ENCODE measurements at places on chromosomes 13 and 19.

DNA sequence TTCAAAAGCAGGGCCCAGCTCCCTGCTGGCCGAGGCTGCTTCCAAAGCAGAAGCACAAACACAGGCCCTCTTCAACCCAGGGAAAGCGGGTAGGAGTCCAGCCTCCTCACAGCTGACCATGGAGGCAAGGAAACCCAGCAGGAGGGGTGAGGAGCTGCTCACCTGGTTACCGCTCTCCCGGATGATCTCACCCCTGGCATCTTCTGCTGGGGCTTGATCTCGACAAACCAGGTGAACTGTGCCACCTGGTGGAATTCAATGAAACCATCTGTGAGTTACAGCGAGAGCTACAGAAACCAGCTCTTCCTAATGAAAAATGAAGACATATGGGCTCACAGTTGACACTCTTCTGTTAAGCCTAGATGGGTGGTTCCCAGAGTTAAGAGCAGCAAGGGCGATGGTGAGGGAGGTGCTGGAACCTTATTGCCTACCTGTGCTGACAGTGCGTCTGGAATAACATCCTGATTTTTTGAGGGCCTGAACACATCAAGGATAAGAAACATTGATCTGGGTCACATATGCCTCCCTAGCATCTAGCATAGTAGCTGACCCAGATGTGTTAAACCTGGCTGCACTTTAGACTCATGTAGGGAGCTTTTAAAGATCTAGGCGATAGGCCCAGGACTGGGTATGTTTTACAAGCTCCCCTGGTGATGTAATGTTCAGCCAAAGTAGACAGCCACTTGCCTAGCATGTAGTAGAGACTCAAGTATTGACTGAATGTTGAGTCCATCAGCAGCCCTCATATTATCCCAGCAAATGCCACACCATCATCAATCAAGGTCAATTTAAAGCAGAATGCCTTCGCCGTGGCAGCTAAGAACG is 6.1 kb downstream of the DHRS12 start:
- DNase-seq, result no peak

- DNase-seq, result no peak
Observed at GRCh38 chr13:53298396-53298795, 269.8 kb downstream of the OLFM4 start.

DNA sequence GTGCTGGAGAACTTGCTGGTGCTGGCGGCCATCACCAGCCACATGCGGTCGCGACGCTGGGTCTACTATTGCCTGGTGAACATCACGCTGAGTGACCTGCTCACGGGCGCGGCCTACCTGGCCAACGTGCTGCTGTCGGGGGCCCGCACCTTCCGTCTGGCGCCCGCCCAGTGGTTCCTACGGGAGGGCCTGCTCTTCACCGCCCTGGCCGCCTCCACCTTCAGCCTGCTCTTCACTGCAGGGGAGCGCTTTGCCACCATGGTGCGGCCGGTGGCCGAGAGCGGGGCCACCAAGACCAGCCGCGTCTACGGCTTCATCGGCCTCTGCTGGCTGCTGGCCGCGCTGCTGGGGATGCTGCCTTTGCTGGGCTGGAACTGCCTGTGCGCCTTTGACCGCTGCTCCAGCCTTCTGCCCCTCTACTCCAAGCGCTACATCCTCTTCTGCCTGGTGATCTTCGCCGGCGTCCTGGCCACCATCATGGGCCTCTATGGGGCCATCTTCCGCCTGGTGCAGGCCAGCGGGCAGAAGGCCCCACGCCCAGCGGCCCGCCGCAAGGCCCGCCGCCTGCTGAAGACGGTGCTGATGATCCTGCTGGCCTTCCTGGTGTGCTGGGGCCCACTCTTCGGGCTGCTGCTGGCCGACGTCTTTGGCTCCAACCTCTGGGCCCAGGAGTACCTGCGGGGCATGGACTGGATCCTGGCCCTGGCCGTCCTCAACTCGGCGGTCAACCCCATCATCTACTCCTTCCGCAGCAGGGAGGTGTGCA is 587 bp downstream of the S1PR4 start:
- no peak for DNase-seq

GRCh38 chr19:4633140-4633967 is 6.0 kb upstream of the TNFAIP8L1 start:
- DNase-seq, result peak; percentile 42

DNA sequence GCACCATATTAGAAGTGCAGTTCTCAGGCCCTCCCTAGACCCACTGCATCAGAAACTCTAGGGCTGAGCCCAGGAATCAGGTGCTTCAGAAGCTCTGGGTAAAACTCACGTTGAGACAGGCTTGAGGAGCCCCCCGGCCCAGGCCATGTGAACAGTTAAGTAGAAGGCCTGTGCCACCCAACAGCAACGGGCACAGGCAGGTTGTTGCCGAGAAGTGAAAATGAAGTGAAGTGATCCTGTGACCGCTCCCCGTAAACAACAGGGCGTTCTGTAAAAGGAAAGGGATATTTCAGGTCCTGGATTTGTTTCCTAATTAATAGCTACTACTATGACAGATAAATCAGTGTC is 128.8 kb downstream of the ATP11A start:
- no peak for DNase-seq

GRCh38 chr13:66212511-66212910 is 1017.6 kb downstream of the PCDH9 start:
- DNase-seq, result no peak

- DNase-seq, result no peak
Observed at GRCh38 chr19:39297931-39298634, 1.9 kb downstream of the IFNL1 start.

GRCh38 chr13:50779443-50780200 is 63.9 kb downstream of the DLEU7 start:
- DNase-seq, result no peak

DNA sequence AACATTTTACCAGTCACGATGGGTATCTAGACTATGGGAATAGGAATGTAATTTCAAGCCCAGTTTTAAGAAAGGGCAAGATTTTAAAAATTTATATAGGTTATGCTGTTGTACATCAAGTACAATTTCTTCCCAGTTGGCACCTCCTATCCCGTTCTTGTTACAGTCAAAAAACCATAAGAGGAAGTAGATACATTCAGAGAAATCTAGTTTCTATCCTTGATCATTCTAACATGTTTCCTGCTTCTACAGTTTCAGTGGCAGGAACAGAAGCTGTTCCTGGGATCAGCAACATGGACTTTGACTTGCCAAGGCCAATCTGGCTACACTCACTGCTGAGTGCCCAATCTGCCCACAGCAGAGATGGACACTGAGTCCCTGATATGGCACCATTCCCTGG is 14.7 kb upstream of the FPR3 start:
- no peak for DNase-seq

DNA sequence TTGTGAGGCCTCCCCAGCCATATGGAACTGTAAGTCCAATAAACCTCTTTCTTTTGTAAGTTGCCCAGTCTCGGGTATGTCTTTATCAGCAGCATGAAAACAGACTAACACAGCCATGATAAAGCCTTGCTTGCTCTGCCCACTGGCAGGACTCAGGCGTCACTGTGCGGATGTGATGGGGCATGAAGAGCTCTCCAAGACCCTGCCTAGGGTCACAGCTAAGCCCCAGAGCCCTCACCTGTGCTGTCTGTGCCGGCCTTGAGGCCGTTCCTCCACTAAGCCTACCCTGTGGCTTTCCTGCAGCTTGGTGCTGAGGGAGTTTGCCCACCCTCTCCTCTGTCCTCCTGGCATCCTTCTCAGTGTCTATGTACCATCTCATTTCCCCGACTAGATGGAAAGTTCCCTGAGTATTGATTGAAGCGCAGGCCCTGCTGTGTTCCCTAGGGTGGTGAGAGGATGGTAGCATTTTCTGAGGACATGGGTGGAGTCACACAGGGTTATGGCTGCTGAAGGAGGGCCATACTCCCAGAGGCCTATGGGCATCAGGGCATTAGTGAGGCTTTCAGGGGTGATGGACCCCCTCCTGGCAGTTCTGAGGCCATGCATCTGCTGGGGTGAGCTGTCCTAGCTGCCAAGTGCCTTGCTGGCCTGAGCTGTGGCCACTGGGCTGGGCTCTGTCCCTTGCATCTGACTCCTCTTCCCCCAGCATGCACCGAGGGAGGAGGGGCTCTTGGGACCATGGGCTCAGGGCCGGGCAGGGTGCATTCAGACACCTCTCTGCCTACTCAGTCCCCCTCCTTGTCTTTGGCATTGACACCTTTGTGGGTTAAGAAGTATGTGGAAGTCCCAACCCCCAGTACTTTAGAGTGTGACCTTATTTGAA is 75.3 kb downstream of the TEX29 start:
- peak; percentile 3 for DNase-seq

DNA sequence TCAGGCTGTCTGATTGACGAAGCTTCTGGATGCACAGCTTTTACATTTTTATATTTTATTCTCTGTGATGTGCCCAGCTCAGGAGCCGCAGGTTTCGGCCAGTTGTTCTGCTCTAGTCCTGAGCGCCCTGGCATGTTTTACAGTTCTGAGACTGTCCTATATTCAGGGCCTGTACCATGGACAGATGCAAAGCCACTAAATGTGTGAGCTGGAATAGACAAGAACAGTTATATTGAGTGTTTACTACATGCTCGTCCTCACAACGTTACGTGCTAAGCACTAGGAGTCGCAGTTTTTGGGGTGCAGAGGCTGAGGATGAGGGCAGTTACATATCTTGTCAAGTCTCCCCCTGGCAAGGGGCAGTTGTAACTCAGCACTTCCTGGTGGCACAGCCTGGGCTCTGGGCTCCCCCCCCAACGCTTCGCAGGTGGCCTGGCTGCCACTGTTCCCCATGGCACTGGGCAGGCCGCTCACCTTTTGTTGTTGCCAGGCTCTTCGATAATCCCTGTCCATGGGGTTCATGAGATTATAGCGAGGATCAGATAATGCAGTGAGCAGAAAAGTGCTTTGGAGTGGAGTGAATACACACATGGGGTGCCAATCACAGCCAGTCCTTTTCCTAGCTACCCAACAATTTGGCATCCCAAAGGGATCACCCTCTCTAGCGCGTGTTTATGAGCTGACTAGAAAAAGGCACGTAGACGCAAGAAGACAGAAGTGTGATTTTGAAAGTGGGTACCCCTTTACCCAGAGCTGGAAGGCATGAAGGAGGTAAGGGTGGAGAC is 23.5 kb downstream of the ARL11 start:
- DNase-seq, result no peak

DNA sequence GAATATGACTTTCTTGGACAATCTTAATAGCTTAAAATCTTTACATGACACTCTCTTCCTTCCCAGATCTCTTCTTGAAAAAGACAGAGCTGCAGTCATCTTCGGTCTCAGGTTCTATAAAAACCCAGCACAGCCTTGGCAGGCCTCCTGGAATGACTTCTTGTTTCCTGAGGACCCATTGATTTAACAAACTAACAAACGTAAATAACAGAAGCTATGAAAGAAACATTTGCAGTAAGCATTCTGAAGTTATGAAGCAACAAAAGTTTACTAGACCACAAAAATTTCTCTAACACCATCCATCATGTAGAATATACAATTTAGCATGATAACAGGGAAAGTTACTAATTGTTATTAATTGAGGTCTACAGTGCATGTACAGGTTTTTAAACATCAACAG is 62.8 kb upstream of the STARD13 start:
- DNase-seq, result no peak

GRCh38 chr19:30431591-30431990 is 59.4 kb downstream of the ZNF536 start:
- no peak for DNase-seq

- DNase-seq, result no peak
Observed at GRCh38 chr19:28730791-28731512, 482.0 kb downstream of the UQCRFS1 start.

DNA sequence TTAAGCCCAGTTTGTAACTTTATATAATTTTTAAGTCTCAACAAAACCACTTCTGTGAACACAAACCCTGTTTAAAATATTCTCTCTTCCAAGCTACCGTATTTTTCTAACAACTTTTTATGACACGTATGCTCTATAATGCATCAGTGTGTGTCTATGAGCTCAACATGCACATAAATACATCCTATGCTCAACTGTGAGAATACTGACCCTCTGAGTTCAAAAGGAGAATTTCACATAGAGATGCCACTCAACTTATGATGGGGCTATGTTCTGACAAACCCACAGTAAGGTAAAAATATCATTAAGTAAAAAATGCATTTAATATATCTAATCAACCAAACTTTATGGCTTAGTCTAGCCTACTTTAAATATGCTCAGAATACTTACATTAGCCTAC is 1139.7 kb upstream of the SPRY2 start:
- no peak for DNase-seq

DNA sequence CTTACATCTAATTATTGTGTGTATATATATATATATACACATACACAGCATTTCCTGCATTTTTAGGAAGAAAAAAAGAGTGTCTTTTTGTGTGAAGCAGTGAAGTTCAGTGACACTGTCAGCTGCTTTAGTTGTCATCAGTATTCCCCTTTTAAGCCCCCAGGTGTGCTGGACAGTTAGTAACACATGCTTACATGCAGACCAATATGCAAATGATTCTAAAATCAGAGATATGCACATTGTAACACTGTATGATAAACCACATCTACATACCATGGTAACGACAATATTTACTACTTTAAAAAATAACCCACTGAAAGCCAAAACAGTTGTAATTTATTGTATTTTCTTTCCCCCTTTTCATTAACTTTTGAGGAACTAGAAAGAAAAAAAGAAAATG is 16.8 kb downstream of the LHFPL6 start:
- no peak for DNase-seq

DNA sequence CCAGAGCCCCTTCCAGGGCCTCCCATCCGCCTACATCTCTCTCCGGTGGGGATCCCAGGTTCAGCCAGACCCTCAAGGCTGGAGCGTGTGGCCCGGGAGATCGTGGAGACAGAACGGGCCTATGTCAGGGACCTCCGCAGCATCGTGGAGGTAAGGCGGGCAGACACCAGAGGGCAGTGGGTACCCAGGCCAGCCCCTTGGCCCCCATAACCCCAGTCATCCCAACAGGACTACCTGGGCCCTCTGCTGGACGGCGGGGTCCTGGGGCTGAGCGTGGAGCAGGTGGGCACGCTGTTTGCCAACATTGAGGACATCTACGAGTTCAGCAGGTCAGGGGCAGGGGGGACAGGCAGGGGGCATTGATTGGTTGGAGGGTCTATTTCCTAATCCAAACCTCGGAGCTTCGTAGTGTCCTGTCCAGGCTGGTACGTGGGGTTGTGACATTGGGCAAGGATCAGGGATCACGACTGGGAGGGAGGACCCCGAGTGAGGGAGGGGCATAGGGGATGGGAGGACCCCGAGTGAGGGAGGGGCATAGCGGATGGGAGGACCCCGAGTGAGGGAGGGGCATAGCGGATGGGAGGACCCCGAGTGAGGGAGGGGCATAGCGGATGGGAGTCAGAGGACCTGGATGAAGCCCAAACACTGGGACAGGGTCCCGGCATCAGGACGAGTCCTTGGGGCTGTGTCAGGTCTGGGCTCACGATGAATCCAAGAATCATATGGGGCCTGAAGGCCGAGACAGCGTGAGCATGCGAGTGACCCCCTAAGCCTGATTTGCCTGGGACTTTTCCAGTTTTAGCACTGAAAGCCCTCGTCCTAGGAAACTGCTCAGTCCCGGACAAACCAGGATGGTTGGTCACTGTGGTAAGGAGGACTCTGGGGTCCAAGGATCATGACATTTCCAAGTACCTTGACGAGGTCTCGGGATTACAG is 2.9 kb downstream of the PLEKHG2 start:
- DNase-seq, result peak; percentile 66

GRCh38 chr13:85519363-85519762 is 279.9 kb downstream of the SLITRK6 start:
- no peak for DNase-seq

- no peak for DNase-seq
Observed at GRCh38 chr19:2154587-2155075, 3.3 kb upstream of the AP3D1 start.

All from tibial artery (tissue), 4 donors.